ENCODE measurements at places on chromosomes 2 and 18.

- DNase-seq = no peak
Observed at GRCh38 chr18:74290794-74291471, 830 bp downstream of the CYB5A start.

DNA sequence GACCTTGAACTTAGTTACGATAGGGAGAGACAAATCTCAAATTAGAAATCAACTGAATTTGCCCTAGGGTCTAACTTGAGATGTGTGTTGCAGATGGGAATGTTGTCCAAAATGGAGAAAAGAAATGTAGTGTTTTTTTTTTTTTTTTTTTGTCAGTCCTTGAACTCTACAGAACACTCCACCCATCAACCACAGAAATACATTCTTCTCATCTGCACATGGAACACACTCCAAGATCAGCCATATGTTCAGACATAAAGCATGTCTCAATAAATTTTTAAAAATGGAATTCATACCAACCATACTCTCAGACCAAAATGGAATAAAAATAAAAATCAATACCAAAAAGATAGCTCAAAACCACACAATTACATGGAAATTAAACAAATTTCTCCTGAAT, 526.5 kb downstream of the FBXO15 start:
- DNase-seq = peak; percentile 70

GRCh38 chr2:26778098-26778497, 7.8 kb upstream of the CENPA start:
- no peak for DNase-seq

GRCh38 chr18:3380384-3380961, 69.5 kb upstream of the TGIF1 start:
- peak; percentile 48 for DNase-seq

DNA sequence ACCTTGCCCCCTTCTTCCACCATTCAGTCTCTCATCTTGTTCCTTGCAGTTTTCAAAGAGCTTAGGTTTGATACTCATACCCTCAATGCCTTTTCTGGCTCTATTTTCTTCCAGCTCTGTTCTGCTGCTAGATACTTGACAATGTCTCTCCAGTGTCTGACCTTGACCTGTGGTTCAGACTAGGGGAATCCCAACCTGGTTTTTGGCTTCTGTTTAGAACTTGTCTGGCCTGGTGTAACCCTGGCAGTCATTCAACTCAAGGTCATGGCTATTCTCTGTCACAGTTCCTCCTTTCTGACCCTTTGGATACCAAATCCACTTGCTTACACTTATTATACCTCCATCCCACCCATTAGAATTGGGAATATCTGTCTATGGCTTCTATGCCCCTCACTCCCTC, 31.8 kb upstream of the IMP4 start:
- no peak for DNase-seq

DNA sequence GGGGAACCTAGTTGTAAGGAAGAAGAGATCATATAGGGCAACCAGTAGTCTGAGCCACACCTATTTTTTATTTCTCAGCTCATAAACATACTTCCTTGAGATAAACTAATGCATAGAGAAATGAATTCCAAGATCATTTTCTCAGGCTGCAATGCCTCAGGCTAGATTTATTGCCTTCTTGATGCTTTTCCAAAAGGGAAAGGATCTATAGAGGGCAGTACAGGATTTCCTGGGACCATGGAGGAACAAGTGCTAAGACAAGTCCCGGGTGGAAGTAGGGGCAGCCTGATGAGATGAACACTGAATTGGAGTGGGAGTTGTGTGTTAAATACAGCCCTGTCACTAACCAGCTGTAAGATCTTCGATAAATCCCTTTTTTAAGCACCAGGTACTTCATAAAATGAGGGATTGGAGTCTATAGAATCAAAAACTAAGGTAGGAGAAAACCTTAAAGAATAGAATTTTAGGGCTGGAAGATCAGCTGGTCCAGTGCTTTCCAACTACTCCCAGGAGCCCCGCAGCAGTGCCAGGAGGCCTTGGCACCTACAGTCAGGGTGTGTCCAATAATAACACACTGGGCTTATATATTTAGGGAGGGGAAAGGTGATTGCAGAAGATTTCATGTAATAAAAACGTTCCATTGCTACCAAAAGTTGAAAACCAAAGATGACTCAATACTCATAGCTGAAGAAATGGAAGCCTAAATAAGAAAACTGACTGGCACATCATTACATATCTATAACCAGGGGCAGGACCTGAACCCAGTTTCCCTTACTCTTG, 58.1 kb downstream of the SERTAD2 start:
- DNase-seq = peak; percentile 57

DNA sequence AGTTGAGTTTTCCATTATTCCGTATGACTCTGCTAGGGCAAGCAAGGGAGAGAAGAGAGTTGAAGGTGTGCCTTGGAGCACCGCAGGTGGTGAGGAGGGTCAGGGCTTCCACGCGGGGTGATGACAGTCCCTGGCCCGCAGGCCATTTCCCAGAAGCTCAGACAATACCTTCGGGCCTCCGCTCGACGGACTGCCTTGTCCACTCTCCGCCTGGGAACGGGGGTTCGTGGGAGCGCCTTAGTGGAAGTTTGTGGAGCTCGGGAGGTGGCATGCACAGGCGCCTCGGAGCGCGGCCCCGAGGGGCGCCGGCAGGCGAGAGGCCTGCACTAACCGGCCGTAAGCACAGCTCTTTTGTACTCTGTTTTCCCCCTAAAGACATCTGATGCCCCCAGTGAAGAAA, 69.8 kb downstream of the ARHGEF33 start:
- no peak for DNase-seq

DNA sequence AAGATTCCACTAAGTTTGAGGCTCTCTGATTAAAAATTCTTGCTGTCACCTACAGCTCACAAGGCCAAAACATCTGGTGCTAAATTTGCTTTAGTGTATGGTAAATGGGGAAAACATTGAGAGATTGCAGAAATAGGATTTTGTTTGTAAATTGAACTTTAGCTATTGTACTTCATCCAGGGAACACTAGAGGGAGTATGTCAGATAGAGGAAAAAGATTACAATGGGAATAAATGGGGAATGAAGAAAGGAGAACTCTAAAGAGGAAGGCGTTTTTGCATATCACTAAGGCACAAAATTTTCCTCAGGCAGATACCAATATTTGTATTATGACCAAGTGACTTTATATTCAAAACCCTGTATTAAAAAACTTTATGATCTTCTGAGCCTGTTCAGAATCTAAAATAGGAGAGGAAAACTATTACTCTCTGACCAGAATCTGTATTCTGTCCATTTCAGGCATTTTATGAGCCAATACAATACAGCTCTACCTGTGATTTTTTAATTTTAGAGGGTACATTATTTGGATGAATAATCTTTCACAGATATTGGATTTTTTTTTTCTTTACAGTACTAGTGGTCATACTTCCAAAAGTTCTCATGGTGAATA, 52.3 kb upstream of the ITGB6 start:
- peak; percentile 38 for DNase-seq

DNA sequence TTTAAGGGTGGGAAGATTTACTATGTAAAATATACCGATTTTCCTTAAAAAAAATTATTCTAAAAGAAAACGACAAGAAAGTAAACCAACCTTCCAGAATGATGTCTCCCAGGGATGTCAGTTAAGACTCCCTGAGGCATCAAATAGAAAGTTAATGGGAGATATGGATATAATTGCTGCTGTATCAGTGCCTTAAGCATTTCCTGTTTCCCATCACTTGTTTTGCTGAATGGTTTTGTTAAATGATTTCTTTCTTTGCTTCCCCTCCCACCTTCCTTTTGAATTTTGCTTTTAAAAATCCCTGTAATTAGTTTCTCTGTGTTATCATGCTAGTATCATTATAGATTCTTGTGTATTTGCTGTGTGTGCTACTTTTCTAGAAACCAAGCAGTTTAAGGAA, 154.3 kb upstream of the CWC22 start:
- DNase-seq = no peak

DNA sequence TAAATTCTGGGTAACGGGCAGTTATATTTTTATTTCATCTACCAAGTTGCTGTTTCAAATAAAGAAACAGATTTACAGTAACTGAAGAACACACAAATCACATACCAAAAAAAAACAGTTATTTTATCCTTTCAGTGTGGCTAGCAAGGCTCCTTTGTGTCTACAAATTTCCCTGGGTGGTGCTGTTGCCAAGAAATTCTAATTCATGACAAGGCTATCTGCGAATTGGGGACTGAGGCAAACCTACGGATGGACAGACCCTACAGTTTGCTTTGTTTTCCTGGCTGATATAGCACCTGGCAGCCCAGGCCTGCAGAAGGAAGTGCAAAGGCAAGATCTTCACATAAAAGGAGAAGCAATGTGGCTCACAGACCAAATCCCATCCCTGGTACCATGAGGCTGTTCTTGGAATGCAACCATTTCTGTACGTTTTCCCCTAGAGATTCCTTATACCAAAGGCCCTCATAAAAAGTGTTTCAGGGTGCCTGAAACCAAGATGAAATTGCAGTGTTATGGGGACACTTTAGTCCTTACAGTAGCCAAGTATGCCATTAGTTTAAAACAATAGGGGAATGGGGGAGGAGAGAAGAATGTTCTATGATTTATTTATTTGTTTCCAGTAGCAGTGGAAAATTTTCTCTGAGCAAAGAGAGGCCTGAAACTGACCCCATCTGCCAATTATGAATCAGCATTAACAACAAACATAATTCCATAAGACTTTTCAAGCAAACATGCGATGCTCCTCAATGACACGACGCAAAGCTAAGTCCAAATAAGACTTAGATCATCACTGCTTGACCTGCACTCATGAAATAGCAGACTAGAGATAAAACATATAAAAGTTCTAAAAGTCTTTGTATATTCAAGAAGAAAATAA, 4.3 kb downstream of the KLF7 start:
- peak; percentile 55 for DNase-seq

DNA sequence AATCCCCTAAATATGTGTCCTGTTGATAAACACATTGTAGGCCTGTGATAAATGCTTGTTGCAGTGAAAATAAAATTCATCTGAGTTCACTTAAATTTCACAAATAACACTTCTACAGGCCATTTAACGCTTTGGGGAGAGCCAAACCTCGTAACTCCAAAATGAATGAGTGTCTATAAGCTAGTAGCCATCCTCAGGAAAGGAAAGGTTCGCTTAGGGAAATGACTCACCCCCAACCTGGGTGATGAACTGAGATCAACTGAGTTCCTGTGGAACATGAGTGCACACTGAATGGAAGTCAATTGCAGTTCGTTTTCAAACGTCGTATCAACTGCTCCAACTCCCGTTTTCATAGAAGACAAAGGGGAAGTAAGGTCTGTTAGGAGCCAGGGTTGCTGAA, 527.6 kb upstream of the ID2 start:
- no peak for DNase-seq

DNA sequence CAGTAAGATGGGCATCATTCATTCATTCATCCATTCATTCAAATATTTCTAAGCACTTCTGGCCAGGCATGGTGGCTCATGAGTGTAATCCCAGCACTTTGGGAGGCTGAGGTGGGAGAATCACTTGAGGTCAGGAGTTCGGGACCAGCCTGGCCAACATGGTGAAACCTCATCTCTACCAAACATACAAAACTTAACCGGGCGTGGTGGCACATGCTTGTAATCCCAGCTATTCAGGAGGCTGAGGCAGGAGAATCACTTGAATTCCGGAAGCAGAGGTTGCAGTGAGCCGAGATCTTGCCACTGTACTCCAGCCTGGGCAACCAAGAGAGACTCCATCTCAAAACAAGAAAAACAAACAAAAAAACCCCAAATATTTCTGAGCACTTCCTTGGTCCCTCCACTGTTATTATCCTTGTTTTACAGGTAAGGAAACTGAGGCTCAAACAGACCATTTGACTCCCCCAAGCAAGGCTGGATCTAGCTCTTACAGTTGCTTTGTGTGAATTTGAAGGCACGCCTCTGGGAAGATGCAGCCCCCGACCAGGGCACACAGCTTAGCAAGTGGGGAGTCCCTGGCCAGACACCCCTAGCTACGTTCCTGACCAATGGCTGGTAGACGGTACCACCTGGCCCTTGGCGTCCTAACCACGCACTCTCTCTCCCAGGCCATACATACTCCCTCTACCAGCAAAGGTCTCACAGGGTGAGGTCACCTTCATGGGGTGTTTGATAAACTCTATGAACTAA, 50.6 kb upstream of the ODC1 start:
- no peak for DNase-seq

DNA sequence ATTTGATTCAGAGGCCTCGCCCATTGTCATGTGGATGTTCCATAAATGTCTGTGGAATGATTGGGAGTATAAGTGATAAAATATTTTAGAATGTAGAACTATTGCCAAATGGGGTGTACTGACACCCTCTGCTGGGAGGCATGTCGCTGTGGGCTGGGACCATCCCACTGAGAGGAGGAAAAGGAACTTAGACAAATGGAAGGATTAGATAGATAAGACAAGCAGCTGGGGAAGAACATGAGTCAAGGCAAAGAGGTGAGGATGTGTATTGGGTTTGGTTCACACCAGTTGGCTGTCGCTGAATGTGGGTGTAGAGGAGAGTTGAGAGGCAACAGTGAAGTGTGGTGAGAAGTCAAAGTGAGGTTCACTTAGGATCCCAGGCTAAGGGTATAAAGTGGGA, 4.0 kb downstream of the C2orf74 start:
- peak; percentile 23 for DNase-seq

- DNase-seq = no peak
Observed at GRCh38 chr2:109058191-109058632, 69.2 kb upstream of the EDAR start.

- peak; percentile 67 for DNase-seq
Observed at GRCh38 chr2:206442833-206443734, at the start of gene ADAM23. Gene ADAM23, plus strand, starts transcription at chr2:206443532. Its CDS starts 335 bp downstream, at chr2:206443867.

DNA sequence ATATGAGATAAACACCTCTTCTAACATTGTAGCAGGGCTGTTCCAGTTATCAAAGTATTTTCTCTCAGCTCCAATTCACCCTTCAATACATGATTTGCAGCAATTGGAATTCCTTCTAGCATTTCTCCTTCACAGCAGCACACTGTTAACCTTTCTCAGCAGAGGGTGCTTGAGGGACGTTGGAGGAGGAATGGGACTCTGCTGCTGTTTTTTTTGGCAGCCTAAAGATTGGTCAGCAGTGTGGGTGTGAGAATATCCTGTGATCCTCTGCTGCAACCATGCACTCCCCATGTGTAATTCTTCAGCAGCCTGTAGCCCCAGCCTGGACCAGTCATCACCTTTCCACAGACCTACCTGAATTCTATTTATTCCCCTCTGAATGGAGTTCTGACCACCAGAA, 1708.9 kb upstream of the CELF4 start:
- DNase-seq = no peak

DNA sequence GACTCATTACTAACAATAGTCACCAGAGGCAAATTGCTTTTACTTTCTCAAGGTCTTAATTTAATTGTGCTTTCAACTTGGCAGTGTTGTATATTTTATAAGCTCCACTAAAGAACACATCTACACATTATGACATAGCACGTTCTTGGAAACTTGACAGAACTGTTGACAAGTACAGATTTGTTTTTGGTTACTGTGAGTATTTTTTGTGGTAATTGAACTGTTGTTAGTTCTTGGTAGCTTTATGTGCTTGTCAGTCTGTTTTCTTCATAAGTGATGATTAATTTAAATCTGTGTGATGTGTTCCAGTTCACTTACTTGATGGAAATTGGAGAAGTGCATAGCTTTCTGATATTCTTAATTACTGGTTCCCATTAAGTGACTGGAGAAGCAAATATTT, 63.9 kb downstream of the COMMD1 start:
- DNase-seq = no peak

- peak; percentile 58 for DNase-seq
Observed at GRCh38 chr2:159968279-159968900, 94.0 kb downstream of the PLA2R1 start.

GRCh38 chr2:240451108-240451611, 15.7 kb downstream of the GPC1 start:
- DNase-seq = no peak
